ENCODE measurements at places on chromosomes 4 and X.

GRCh38 chr4:113404841-113405240 lies 355.4 kb downstream of the ANK2 start:
- no peak for DNase-seq

- DNase-seq: no peak
These were observed 82.9 kb upstream of the NLGN4X start for GRCh38 chrX:6311540-6311939.

DNA sequence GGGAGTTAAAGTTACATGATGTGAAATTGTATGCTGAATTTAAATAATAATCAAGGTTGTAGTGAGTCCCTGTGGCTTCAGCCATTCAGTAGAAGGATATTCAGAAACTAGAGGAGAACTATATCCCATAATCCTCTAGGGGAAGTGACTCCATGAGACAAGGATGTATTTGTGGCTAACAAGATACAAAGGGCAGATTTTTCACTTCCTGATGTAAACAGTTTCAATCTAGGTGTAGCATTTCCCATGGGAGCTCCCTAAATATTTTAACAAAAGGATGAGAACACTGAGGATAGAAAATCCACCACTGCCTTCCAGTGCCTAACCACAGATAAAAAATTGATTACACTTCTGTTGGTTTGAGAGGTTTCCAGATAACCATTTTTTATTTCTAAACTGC lies 435.4 kb upstream of the TENM3 start:
- DNase-seq: no peak

DNA sequence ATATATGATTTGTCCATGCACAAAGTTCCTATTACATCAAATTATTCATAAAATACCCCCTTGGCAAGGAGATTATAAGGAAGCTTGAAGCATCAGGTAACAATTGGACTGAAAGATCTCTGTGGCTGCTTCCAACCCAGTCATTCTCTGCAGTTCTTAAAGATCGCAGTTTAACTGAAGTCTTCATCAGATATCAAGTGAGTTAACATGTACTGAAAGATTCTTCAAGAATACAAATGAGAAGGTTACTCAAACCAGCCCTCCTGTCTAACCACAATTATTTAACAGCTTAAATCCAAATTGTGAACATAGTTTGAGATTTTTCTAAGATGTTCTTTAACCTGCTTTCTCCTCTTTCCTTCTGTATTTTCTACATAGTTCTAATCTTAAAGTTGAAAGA lies 56.1 kb downstream of the SLC10A7 start:
- DNase-seq: no peak

- DNase-seq: no peak
These were observed 40.7 kb upstream of the DHX15 start for GRCh38 chr4:24625091-24625490.

GRCh38 chr4:78585633-78586032 lies 34.1 kb downstream of the ANXA3 start:
- DNase-seq: no peak

DNA sequence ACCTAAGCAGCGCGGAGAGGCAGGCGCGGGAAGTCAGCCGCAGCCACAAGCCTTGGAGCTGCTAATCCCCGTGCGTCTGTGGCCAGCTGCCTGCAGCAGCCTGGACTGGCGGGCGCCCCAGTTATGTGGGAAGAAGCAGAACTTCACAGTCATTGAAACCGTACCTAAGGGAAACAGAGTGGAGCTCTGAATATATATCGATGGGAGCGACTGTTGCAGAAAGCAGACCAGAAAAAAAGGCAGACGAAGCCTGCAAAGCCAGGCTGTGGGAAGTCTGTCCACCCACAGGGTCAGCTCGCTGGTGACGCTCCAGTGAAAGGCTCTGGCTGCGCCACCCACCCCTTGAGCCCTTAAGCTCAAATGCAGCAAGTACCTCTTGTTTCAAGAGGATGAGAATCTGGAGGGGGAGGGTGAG lies 24.7 kb downstream of the KCNE5 start:
- no peak for DNase-seq

GRCh38 chrX:148905400-148905799 lies 405.0 kb downstream of the AFF2 start:
- DNase-seq: no peak

DNA sequence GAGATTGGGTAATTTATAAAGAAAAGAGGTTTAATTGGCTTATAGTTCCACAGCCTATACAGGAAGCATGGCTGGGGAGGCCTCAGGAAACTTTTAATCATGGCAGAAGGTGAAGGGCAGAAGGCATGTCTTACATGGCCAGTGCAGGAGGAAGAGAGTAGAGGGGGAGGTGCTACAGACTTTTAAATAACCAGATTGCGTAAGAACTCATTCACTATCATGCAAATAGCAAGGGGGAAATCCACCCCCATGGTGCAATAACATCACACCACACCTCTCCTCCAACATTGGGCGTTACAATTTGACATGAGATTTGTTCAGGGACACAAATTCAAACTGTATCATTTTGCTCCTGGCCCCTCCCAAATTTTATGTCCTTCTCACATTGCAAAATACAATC lies 353.8 kb upstream of the PABPC5 start:
- DNase-seq: no peak

DNA sequence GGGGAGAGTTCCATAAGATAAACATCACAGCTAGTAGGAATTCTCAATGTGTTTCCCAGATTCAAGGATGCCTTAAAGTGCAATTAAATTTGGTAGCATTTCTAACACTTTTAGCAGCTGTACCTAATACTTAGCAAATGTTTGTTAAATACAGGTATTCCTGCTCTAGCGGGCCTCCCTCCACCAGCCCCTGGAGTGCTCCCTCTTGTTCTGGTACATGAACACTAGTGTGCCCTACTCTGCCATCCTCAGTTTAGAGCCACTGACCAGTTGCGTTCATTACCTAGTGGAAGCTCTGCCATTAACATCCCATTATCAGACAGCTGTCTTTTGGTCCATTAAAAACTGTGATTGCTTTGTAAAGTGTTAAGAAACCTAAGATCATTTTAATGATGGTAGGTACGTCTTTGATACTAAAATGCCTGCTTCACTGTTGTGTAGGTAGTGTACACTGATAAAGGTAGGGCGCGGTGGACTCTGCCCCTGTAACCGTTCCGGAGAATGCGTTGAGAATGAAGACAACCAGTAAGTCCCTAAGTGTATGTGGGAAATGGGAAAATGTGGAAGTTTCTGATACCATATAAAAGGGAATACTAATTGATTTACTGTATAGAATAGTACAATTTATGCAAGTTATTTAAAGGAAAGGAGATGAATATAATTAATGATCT lies 21.7 kb downstream of the KIAA0232 start:
- no peak for DNase-seq

- DNase-seq: no peak
These were observed 46.7 kb downstream of the TMEM154 start for GRCh38 chr4:152633118-152633517.

- no peak for DNase-seq
These were observed 46.0 kb upstream of the MGST2 start for GRCh38 chr4:139619644-139620043.

GRCh38 chr4:1763070-1763549 lies 30.0 kb upstream of the FGFR3 start:
- DNase-seq: no peak

- DNase-seq: no peak
These were observed 8.3 kb upstream of the PF4V1 start for GRCh38 chr4:73844806-73845205.

GRCh38 chr4:120317713-120318112 lies 251.1 kb upstream of the MAD2L1 start:
- DNase-seq: no peak

DNA sequence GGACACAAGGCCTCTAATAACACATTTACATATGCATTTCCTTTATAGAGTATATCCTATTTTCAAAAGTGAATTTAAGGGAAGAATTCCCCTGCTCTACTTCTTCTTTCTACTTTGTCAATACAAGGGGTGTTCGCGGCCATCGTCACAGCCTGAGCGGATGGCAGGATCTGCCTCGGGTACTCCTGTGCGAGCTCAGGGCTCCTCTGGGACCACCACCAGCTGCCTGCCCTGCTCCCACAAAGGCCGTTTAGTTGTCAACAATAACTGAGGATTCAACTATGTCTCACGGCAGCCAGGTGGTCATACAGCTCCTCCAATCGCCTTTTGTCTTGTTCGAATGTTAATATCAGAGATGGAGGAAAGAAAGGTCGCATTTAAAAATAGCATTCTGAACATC lies 228.2 kb upstream of the TENM3 start:
- DNase-seq: no peak

DNA sequence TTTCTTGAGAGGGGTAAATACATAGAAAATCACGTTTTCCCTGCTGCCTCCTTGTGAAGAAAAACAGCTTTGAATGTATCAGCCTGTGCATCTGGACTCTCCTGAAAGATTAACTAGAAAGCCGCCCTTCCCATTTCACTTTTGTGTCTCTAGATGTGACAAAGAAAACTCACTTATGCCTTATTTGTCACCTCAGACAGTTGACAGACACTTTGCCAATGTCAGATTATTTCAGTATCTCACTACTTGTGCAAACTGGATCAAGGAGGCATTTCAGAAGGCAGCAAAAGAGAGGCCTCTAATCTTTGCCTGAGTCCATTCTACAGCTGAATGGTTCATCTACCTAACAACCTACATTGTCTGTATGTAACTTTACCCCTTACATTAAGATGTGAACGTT lies 754.9 kb downstream of the RPA4 start:
- no peak for DNase-seq

GRCh38 chrX:109577055-109577454 lies 40.4 kb downstream of the NXT2 start:
- no peak for DNase-seq

GRCh38 chr4:11471046-11471441 lies 42.4 kb upstream of the HS3ST1 start:
- no peak for DNase-seq

DNA sequence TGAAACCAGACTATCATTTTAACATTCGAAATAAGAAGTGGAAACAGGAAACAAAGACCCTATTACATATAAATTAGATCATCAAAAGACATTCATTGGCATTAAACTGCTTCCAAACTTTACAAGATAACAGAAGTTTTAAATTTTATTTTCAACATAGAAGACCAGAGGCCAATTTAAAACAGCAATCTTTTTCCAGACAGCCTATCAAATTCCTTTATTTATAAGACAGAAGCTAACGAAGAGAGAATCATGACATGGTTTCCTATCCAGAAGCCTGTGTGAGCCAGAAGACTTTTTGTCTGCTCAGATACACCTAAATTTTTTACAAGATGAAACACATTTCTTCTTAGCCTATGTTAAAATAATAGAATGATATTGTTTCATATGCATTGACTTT lies 291.9 kb downstream of the PPP3CA start:
- DNase-seq: no peak

- no peak for DNase-seq
These were observed 40.2 kb downstream of the HOPX start for GRCh38 chr4:56640621-56641493.

- no peak for DNase-seq
These were observed 279.8 kb downstream of the UNC5C start for GRCh38 chr4:95268819-95269565.

GRCh38 chrX:108171671-108172070 lies 80.1 kb downstream of the ATG4A start:
- no peak for DNase-seq

DNA sequence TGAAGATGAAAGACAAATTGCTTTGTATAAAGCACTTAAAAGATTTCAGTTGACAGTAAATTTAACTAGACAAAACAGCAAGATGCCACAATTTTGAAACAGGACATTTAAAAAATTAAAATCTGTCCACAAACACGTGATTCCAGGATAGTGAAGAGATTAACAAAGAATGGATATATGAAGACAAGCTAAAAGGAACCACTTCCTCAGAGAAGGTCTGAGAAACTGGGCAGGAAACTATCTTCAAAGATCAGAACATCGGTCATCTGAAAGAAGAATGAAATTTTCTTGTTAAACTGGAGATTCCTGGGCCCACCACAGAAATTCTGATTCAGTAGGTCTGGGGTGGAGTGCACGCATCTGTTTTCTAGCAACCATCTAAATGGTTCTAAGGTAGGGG lies 1.4 kb downstream of the RWDD4 start:
- DNase-seq: no peak

DNA sequence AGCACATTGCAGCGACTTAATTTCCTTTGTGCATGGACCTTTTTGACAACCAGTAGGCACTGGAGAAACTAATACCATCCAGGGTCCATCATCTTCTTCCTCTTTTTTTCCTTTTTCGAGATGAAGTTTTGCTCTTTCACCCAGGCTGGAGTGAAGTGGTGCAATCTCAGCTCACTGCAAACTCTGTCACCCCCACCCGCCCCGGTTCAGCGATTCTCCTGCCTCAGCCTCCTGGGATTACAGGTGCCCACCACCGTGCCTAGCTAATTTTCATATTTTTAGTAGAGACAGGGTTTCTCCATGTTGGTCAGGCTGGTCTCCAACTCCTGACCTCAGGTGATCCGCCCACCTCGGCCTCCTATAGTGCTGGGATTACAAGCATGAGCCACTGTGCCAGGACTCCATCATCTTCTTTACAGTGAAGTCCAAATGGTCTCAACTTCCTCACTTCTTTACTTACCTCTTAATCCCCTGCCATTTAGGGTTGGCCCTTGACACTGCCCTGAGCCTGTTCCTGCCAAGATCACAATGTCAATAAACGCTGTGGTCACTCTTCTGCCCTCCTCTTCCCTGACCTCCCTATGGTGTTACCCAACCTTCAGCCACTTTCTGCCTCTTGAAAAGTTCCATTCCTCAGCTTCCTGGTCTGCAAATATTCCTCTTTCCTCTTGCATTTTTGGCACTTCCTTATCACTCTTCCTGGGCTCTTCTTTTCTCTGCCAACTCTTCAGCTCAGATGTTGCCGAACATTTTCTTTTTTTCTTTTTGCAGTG lies 119.8 kb upstream of the SLC34A2 start:
- no peak for DNase-seq

DNA sequence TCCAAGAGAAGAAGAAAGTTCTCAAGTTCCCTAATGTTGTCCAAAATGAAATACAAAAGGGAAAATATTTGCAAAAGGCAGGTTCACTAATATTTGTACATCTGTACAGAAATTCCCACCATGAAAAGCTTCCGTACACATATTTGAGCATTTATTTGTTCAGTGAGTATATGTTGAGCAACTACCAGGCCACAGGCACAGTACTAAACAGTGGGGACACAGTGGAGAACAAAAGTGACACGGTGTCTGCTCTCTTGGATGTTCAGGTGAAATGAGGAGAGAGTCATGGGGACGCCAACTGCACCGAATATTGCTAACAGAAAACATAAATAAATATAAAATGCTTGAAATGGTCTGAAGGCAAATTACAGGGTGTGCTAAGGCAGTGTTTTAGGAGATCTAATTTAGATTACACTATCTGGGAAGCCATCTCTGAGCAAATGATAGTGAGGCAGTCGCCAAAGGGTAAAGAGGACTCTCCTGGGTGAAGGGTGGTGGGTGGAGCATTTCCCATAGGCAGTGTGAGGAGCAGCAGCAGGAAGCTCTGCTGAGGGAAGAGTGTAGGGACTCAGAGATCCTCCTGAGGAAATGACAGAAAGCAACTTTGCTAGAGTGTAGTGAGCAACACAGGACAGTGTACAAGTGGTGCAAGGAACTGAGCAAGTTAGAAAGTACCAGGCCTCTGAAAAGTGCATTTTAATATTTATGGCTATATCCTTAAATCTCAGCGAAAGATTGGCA lies 375.2 kb downstream of the GALNTL6 start:
- no peak for DNase-seq

- no peak for DNase-seq
These were observed 512 bp upstream of the TMEM131L start for GRCh38 chr4:153465615-153466080.
